ENCODE measurements at places on chromosomes 5 and 9.

GRCh38 chr9:4796988-4797853 lies 4.5 kb downstream of the RCL1 start:
- DNase-seq = no peak

- DNase-seq = no peak
Observed at GRCh38 chr5:106312360-106312759, 1358.4 kb downstream of the EFNA5 start.

- no peak for DNase-seq
Observed at GRCh38 chr5:34519489-34520220, 136.5 kb upstream of the RAI14 start.

GRCh38 chr5:134101686-134102439 lies 12.6 kb upstream of the TCF7 start:
- peak; percentile 71 for DNase-seq

GRCh38 chr5:88287846-88288527 lies 19.3 kb upstream of the TMEM161B start:
- DNase-seq = no peak

- DNase-seq = no peak
Observed at GRCh38 chr5:123455640-123456039, 32.4 kb upstream of the CEP120 start.

DNA sequence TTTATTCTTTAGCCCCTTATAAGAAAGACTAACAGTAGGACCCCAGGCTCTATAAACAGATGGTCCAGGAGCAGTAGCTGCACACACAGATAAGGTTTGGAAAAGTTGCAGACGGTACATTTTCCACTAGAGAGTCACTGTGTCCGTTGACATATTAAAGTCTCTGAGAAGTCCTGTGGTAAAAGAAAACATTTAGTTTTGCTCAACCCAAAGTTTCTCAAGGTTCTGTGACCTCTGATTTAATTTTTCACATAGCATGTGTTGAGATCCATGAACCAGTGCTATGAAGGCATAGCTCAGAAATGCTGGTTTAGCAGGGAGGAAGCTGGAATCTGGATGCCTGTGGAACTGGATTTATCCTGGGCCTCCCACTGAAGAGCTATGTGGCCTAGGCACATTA lies 62.7 kb upstream of the RASEF start:
- no peak for DNase-seq

- DNase-seq = no peak
Observed at GRCh38 chr5:141532726-141533125, 43.8 kb downstream of the PCDHGC5 start.

DNA sequence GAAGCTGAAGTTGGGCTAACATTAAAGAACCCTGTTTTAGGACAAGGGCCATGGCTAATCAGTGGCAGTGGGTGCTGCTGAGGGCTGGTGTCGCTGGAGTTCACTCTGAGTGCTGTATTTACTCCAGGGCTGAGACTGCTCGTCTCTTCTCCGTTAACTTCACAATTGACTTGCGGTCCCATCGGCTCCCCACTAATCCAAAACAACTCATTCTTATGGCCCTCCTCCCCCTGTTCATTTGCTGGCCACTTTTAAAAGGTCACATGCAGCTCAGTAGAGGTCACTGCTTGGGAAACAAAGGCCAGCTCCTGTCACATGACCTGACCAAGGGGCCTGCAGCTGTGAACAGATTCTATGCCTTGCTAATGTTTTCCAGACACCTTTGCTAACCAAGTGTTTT lies 38.4 kb downstream of the PTCH1 start:
- no peak for DNase-seq

DNA sequence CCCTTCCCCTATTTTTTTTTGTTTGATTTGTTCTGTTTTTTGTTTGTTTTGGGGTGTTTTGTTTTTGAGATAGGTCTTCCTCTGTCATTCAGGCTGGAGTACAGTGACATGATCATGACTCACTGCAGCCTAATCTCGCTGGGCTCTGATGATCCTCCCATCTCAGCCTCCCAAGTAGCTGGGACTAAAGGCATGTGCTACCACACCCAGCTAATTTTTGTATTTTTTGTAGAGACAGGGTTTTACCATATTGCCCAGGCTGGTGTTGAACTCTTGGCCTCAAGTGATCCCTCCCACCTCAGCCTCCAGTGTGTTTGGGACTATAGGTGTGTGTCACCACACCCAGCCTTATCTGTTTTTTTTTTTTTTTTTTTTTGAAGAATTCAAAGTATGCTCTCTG lies 605.4 kb downstream of the DNAH5 start:
- DNase-seq = no peak

DNA sequence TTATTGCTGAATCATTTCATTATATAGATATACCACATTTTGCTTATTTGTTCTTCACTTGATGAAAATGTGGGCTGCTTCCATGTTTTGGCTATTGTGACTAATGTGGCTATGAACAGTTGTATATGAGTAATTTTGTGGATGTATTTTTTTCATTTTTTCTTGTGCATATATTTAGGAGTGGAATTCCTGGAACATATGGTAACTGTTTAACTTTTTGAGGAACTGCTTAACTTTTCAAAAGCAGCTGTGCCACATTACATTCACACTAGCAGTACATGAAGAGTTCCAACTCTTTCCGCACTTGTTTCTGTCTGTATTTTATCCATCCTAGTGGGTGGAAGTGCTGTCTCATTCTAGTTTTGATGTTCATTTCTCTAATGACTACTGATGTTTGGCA lies 67.8 kb downstream of the JAK2 start:
- no peak for DNase-seq

GRCh38 chr9:114591849-114592248 lies 4.3 kb downstream of the ATP6V1G1 start:
- no peak for DNase-seq

DNA sequence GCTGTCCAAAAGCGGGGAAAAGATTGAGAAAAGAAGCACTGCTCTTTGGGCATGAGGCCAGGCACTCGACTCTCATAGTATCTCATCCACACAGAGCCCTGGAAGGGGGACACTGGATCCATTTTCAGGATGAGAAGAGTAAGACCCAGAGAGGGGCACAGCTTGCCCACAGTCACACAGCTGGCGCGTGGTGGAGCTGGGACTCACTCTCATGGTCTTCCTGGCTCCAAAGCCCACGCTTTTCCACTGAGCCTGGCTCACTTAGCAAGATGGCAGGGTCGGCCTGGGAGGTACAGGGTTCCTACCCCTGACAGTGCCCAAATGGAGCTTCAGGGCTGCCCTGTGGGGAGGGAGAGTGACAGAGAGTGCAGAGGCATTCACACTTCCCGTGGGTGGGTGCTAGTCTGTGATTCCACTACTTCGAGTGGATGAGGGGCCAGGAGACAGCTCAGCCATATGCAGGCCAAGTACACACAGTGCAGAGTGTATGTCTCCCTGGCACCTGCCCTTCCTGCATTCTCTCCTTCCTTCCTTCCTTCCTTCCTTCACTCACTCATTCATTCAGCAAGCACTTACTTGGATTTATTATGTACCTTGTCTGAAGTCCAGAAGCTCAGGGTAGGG lies 18.3 kb upstream of the IGFBPL1 start:
- DNase-seq = no peak

DNA sequence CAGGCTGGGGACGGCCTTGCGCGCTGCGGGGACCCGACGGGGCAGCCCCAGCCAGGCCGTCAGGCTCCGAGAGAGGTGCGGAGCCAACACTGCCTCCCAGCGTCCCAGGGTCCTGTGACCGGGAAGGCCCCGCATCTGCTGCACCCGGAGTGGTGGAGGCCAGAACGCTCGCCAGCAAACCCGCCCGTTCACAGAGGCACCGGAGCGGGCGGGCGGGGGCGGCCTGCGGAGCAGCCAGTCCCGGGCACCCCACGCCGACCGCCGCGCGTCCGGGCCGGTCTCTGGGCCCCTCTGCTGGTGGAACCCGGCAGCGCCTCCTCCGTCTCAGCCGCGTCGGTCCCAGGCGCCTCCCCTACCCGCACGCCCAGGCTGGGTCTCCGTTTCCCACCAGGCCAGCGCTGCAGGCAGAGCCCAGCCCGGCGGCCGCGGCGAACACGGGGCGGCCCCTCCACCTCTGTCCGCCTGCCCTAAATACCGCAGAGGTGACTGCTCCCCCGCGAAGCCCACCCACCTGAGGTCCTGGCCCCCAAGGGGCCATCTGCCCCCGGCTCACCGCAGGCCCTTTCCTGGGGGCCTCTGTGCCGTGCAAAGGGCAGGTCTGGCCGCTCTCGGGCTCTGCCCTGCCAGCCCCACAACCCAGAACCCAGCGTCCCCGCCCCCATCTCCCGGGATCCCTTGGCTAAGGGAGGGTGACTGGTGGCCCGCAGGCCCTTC lies 15.9 kb downstream of the EXD3 start:
- peak; percentile 51 for DNase-seq

GRCh38 chr9:71895117-71895516 lies 15.9 kb downstream of the ABHD17B start:
- DNase-seq = no peak

- no peak for DNase-seq
Observed at GRCh38 chr9:33318781-33319180, 28.5 kb downstream of the NFX1 start.

DNA sequence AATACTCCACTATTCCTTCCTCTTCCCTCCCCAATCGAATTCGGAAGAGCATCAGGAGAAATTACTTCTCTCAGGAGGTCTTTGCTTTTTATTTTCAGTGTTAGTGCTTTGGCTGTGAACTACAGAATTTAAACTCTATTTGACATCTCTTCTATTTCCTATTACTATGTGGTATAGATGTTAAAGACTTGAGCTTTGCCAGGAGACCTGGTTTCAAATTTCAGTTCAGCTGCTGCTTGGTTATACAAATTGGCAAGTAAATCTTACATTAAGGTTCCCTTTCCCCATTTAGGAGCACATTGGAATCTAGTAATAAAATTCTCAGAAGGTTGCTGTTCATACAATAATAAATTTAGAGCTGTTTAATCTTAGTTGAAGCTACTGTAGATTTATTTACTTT lies 13.1 kb downstream of the UHRF2 start:
- DNase-seq = no peak

- DNase-seq = no peak
Observed at GRCh38 chr9:69141851-69142250, 32.2 kb upstream of the TJP2 start.

DNA sequence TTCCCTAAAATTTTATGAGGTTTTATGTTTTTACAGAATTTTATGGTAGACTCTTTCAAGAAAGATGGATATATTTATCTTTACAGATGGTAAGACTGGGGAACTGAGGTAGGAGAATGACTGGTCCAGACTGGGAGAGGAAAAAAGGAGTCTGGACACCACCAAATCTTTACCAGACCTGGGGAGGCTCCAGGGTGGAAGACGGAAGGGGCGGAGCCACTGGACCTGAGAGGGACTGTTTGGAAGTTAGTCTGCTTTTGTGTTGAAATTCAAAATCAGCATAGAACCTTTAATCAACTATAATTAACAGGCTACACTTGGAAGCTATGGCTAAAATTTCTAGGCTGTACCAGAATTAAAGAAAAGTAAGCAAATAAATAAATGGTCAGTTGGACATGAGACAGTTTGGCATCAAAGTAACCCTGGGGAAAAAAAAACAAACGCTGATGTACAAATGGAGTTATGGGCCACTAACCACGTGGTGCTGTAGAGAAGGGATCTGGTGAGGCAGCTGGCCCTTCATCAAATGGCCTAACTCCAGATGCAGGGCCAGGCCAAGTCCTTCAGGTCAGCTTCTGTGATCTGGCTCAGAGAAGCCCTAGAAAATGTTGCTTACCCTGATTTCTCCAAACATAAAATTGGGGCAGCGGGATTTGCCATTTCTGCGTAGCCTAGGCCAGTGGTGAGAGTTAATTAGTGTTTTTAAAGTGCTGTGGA lies 155.1 kb downstream of the ARSB start:
- no peak for DNase-seq

DNA sequence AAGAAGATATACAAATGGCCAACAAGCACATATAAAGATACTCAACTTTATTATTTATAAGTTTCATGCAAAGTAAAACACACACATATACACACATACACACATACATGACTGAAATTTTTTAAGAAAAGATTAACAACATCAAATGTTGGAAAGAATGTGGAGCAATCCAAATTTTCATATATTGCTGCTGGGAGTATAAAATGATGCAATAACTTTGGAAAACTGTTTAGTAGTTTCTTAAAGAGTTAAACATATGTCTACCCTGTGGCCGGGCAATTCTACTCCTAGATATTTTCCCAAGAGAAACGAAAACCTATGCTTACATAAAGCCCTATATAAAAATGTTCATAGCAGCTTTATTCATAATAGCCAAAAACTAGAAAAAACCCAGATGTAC lies 99.8 kb upstream of the NR4A3 start:
- no peak for DNase-seq

- no peak for DNase-seq
Observed at GRCh38 chr5:31680528-31680927, 41.6 kb downstream of the PDZD2 start.

DNA sequence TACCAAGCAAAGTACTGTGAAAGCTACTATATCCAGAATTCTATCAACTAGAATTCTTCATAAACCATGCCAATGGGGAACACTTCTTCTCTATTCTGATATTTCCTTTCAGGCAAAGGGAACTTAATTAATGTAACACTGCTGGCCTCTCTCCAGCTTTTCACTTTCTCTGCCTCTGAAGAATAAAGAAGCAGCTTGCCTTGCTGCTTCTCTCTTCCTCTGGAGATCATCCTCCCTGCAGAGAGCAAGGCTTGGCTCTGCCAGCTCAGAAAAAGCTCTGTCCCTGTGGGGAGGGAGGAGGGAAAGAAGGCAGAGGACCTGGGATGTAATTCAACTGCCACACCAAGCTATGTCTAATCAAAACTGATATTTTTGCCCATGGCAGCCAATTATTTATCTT lies 6.5 kb downstream of the CTNND2 start:
- no peak for DNase-seq

DNA sequence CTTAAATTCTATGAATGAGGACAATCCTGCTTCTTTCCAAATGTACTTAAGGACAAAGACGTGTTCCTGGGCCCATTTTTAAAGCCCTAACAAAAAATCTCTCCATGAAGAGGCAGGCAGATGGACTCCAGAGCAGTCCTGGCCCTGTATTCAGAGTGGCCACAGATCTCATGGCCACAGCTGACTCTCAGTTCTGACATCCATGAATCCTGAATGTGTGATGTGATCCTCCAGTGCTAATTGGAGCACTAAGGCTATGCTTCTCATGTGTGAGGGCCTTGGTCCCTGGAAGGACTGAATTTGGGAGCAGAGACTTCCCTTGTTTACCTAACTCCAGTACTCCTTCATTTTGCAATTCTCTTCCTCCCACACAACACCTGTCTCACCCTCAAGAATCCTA lies 373.0 kb downstream of the AGTPBP1 start:
- DNase-seq = no peak

- peak; percentile 34 for DNase-seq
Observed at GRCh38 chr5:1255081-1255561, 29.9 kb downstream of the SLC6A18 start.

- DNase-seq = peak; percentile 65
Observed at GRCh38 chr5:176573564-176574296, 24.6 kb downstream of the CDHR2 start.

GRCh38 chr5:81884871-81885270 lies 87.0 kb upstream of the ATG10 start:
- DNase-seq = no peak

DNA sequence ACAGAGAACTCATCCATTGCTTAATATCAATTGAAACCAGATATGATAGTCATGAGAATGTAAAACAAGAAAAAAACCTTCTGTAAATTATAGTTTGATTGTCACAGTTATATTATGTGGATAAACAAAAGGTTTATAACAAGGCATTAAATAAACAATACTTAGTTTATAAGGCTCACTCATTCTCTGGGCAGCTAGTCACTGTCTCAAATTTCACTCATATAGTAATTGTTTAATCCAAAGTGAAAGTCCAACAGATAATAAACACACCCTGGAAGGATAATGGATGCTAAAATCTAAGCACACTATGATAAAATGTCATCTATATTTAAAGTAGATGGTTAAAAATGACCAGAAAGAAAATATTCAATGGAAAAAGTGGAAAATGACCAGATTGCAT lies 30.8 kb upstream of the SLC12A2 start:
- DNase-seq = no peak

All from CD4-positive, alpha-beta T cell treated with Interferon gamma for 1 hour (primary cell).